NCI-H1092 treated with DMSO at 0.1 percent for 48 hours (cell line): ENCODE measurements at places on chromosomes 5 and 9.

DNA sequence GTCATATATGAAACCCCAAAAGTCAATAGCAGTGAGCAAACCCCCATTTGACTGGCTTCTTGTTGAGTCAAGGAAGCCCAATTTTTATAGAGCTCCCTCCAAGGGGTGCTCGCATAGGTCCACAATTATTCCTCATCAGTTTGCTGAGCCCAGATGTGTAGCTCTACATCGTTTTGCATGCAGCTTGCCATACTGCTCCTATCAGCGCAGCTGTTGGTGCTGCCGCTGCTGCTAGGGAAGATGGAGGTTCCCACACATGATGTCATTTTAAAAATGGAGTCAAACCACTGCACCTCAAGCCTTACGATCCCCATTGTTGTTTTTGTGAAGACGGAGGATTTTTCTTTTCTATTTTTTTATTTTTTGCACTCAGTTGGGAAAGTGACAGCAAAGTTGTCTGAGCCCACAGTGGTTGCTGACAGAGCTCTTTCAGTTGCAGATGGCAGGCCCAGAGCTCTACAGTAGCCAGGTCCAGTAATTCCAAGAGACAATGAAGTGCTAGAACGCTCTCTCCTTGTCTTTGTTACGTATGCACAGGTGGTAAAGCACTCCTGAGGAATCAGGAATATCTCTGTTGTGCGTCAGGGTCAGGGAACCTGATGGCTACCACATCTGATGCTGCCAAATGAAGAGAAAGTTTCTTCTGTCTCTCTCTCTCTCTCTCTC, 23.2 kb upstream of the C5orf63 start:
- DNase-seq: no peak

GRCh38 chr9:108254236-108254635, 601.5 kb downstream of the ACTL7B start:
- no peak for DNase-seq

GRCh38 chr9:92098638-92099037, 16.6 kb downstream of the SPTLC1 start:
- DNase-seq: no peak

DNA sequence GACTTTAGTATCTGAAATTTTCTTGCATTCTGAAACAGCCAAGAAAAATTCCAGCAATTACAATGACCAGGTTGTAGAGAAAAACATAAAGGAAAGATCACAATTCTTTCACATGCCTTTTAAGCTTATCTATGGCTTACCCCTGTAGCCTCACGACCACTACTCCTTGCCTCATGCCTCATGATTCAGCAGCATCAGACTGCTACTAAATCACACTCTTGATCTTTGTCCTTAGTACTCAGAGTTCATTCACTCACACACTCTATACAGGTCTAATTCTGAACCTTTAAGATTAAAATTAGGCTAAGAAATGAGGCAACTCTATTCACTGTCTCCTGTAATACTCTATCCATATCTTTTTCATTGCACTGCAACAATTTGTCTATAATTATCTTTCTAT, 415.1 kb downstream of the MLLT3 start:
- no peak for DNase-seq

GRCh38 chr9:131012023-131012334, 3.0 kb downstream of the LAMC3 start:
- no peak for DNase-seq

DNA sequence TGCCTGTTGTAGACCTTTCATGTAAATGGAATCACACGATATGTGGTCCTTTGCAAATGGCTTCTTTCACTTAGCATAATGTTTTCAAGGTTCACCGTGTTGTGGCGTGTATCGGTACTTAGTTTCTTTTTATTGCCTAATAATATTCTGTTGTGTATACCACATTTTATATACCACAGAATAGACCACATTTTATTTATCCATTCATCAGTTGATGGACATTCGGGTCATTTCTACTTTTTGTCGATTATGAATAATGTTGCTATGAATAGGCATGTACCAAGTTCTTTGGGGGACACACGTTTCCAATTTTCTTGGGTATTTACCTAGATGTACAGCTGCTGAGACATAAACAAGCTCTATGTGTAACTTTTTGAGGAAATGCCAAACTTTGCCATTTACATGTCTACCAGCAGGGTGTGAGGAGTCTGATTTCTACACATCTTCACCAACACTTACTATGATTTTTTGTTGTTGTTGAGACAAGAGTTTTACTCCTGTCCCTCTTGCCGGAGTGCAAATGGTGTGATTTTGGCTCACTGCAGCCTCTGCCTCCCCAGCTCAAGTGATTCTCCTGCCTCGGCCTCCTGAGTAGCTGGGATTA, 144.7 kb downstream of the RGS3 start:
- DNase-seq: no peak

DNA sequence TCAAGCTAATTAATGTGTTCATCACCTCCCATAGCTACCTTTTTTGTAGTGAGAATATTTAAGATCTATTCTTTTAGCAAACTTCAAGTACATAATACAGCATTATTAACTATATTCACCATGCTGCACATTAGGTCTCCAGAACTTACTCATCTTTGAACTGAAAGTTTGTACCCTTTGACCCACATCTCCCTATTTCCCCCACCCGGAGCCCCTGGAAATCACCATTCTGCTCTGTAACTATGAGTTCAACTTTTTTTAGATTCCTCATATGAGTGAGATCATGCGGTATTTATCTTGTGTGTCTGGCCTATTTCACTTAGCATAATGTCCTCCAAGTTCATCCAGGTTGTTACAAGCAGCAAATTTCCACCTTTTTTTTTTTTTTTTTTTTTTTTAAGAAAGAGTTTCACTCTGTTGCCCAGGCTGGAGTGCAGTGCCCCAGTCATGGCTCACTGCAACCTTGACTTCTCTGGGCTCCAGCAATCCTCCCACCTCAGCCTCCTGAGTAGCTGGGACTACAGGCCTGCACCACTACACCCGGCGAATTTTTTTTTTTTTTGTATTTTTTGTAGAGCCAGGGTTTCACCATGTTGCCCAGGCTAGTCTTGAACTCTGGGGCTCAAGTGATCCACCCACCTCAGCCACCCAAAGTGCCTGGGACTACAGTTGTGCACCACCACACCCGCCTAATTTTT, 100.4 kb upstream of the SAP30L start:
- no peak for DNase-seq

GRCh38 chr5:149486726-149487635, 64.3 kb downstream of the CSNK1A1 start:
- DNase-seq: no peak

DNA sequence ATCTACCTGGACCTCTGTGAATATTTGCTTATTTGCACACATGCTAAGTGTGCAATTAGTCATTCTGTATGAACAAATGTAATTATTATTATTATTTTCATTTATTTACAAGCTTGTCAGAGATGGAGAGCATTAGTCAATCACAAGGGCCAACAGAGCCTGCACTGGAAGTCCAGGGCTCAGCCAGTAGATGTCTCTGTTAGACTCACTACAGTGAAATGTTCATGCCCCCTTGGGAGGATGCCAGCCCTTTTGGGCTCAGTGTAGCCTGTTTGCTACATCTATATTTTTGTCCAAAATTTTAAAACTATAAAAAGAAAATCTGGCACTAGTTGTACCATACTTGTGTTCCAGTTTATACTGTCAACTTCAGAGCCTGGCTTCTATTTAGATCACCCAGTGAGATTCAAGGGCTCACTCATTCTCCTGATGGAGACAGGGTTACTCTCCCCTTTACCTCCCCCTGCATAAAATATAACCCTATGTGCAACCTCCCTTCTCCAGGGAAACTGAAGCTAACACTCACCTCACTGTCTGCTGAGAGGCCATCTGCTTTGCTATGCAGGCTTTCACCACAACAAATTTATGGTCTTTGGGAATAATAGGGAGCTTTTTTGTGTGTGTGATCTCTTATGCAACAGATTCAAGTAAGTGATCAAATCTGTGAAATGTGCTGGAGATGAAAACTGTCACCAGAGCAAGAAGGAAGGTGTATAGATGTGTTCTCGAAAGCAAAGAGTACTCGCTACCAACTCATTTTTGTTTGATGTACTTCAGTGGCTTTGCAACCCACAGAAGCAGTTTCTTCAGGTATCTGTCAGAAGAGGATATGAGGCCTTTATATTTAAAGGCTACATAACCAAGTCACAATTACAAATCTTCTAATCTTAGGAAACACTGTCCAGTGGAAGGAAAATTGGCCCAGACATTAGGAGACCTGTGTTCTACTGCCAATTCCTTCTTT, 99.9 kb upstream of the TLE4 start:
- peak; percentile 14 for DNase-seq

GRCh38 chr5:138491284-138491648, 26.0 kb downstream of the EGR1 start:
- DNase-seq: no peak

DNA sequence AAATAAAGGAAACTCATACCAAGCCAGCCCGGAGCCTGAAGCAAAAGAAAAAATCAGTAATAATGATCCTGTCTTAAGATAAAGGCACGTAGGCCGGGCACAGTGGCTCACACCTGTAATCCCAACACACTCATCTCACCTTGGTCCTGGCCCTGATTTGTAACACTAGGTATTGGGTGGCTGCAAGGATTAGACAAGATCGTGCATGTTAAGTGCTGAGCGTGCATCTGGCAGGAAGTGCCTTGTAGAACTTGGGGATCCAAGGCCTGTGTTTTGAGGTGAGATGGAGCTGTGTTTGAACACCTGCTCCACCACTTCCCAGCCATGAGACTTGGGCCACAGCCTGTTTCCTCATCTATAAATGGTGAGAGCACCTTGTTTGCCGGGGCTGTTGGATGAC, 41.5 kb downstream of the SPRY4 start:
- no peak for DNase-seq

DNA sequence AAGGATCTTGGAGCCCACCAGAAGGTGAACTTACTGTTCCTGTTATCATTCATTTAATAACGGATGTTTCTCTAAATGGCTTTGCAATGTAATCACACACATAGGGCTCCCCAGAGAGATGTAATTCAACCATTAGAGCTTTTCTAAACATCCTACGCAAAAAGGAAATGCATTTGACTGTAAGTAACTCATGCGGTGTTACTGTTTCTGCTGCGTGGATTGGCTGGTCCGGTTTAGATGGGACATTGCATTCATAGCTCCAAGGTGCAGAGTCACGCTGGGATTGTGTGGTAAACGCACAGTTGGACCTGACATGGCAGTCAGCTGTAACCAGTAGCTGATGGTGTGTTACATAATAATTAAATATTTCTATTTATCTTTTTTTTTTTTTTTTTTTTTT, 185.5 kb upstream of the OTULINL start:
- DNase-seq: no peak
